GDM1 (cell line): ENCODE measurements at places on chromosomes 7 and 10.

DNA sequence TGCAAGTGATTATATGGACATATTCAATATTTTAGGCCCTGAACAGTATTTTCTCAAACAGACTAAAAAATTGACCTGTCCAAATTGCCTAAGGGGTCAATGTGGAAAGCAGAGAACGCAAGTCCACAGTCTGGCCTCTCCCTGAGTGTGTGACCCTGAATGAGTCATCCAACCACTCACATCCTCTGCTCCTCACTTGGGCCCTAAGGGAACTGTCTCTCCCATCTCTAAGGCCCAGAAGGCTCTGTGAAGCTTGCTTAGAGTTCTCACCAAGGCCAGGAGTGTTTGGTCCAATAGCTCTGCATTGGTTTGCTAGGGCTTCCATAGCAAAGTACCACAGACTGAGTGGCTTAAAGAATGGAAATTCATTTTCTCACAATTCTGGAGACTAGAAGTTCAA is 155.1 kb downstream of the LSM5 start:
- no peak for DNase-seq

DNA sequence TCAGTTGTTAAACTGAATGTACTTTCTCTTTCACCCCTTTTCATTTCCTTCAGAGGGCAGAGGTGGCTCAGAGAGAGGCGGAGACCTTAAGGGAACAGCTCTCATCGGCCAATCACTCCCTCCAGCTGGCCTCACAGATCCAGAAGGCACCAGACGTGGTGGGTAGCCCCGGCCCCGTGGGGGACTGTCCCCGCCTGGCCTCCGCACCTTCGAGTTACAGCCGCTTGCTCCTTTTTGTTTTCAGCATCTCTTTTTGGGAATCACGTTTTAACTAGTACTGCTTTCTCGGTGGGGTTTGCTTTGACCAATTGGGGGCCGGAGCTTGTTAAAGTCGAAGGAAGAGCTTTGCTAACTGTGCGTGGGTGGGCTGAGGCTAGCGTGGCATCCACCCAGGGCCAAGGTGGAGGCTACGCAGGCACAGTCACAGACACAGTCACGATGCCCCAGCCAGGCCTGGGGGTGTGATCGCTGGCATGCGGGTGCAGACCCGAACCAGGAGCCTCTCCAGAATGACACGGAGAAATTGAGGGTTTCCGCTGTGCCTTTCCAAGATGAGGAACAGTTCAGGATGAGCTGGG is 116.2 kb upstream of the SH2B2 start:
- DNase-seq = no peak

DNA sequence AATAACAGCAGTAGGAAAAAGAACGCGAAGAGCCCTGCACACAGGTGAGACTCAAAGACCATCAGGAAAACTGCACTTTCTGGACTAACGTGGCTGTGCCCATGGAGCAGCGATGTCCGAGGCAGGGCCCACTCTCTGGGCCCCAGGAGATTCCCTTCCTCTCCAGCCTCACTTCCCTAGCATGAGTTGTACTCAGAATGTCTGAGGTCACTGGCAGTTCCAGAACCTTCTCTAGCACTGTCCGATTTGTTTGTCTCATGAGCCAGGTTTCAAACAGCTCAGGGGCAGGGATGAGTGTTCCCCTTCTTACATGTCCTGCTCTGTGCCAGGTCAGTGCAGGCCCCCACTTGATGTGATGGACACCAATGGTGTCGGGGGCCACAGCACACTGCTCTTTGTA is 484.2 kb downstream of the PTPRN2 start:
- no peak for DNase-seq

DNA sequence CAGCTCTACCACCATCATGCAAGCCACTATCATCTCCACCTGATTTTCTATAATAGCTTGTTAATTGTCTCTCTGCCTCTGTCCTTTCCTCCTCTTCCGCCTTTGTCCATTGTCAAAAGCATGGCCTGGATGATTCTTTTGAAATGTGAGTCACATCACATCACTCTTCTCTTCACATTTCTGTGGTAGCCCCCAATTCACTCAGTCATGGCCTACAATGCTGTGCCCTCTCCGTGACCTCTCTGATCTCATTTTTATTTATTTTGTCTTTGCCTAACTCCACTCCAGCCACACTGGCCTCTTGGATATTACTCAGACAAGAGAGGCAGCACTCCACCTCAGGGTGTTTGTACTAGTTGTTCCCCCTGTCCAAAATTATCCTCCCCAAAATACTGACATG is 4.9 kb upstream of the ABCB4 start:
- no peak for DNase-seq

DNA sequence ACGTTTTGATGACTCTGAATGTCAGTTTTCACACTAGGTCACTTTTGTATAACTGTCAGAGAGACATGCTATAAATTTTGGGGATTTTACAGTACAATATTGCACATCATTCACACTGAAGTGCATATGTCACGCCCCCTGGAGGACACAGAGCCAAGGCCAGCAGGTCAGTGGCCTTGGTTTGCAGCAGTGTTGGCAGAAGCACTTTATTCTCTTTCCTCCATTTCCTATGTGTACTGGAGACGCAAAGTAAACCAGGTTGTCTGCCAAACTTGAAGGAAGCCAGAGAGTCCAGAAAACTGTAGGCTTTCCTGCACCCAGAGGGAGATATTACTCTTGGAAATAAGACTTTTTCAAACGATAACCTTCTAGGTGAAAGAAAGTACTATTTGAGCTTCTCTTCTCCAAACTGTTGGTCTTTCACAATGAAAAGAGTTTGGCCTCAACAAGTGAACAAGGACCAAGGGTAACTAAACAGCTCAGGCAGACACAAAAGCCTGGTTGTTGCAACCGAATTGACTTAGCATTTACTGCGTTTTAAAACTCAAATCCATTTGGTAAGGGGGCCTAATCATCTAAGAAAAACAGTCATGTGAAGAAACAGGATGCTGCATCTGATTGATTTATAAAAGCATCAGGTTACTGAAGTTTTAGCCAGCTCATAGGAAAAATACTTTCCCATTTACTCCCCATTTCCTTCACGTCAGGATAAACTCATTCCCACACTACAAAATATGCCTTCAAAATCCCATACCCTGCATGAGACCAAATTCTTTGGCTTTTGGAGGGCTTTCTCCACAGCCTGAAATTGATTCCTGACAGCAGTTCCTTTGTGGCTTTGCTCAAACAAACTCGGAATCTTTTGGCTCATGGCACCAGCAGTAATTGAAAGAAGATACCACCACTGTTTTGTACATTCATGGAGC is 83.0 kb upstream of the SEC61G start:
- DNase-seq = no peak
